ENCODE measurements at places on chromosomes 6 and 20.

DNA sequence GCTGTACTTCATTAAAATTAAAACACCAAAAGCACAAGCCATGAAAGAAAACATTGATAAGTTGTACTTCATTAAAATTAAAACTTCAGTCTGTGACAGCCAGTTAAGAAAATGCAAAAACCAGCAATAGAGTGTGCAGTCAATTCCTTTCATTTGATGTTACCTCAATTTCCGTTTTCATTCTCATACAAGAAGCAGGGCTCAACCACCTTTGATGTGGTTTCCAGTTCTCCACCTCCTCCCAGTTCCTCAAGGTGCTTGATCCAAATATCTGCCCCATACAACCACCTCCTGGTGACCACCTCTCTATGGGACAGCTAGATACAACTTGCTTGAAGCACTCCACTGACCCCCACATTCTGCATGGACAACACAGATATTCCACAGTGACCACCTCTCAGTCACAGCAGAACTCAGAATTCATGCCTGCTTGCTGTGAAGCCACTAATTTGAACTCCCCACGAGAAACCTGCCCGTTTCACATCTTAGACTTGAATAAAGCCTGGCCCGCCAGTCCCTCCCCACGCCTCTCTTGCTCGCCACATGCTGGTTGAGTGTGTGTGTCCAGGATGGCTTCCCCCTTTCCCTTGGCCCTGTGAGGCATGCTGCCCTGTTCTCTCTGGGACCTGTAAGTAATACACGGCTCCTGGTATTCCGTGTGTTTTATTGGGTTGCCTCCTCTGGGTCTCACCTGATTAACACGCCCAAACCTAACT lies 66.1 kb downstream of the FAM50B start:
- no peak for DNase-seq

DNA sequence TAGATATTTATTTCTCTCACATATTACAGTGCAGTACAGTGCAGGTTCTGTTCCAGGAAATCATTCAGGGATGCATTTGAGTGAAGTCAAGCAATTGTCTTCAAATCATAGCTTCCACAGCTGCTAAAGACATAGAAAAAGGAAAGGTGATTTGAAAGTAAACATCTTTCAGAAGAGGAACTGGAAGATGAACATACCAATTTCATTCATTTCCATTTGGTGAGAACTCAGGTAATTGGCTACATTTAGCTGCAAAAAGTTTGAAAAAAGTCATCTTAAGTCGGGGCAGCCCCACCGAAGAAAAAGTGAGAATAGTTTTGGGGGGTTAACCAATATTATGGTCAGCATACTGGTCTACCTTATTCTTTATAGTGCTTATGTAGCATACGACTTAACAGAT lies 61.4 kb upstream of the IL20RA start:
- DNase-seq: no peak

- no peak for DNase-seq
These were observed 102.1 kb downstream of the CEBPB start for GRCh38 chr20:50292591-50293283.

DNA sequence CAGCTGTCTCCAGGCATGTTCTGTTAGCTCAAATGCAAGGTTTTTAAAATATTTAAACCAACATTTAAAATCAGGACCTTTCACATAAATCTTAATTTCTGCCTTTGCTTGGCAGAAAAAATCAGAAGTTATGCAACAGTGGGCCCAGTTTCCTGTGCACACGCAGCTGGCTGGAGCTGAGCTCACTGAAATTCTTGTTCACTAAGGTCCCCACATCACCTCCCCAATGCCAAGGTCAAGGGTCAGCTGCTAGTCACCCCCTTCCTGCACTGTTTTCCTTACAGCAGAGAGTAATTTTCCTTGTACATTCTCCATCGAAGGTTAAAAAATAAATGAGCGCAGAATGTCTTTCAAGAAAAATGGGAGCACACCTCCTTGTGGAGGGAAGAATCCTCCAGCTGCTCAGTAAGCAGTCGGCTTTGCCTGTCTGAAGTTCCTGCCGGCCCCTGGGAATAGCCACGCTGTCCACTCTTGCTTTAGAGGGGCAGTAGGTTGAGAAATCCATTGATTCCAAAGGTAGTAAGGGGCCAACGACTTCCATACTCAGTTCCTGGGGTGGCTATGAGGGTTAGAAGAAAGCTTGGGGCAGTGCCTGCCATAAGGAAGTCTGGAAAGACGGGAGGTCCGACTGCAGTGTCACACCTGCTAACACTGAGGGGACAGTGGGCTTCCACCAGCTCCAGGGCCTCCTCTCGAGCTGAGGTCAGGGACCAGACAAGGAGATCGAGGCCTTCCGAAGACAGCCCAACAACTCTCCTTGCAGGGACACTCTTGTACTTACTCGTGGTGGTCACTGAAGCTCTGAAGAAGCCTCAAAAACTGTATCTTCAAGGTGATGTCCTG lies 56.8 kb downstream of the MYH7B start:
- DNase-seq: no peak

DNA sequence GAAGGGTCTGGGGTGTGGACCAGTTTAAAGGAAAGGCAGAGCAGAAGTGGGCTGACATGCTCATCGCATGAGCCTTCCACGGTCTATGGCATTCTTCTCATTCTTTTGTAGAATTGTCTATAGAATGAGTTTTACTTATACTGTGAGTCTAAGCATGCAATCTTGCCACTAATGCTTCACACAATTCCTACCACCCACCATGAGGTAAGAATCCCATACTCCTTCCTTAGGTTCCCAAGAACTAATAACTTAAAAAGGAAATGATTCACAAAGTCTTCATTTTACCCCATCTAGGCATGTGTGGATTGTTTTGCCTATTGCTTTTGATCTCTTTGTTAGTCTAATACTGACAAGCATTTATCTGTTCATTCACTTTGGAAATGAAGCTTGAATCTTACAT lies 195.2 kb downstream of the LY86 start:
- DNase-seq: no peak

GRCh38 chr6:20700375-20700774 lies 166.1 kb downstream of the CDKAL1 start:
- DNase-seq: no peak

- no peak for DNase-seq
These were observed 46.5 kb downstream of the KCNQ2 start for GRCh38 chr20:63425846-63426485.

GRCh38 chr6:31815025-31815838 lies at the start of the genes HSPA1A and HSPA1L:
TSS of gene HSPA1A (plus strand) at chr6:31815543. CDS start at chr6:31815757, 214 bp downstream.
TSS of gene HSPA1L (minus strand) at chr6:31815283. CDS start at chr6:31811972, 3,311 bp downstream.
- DNase-seq: peak; percentile 78

DNA sequence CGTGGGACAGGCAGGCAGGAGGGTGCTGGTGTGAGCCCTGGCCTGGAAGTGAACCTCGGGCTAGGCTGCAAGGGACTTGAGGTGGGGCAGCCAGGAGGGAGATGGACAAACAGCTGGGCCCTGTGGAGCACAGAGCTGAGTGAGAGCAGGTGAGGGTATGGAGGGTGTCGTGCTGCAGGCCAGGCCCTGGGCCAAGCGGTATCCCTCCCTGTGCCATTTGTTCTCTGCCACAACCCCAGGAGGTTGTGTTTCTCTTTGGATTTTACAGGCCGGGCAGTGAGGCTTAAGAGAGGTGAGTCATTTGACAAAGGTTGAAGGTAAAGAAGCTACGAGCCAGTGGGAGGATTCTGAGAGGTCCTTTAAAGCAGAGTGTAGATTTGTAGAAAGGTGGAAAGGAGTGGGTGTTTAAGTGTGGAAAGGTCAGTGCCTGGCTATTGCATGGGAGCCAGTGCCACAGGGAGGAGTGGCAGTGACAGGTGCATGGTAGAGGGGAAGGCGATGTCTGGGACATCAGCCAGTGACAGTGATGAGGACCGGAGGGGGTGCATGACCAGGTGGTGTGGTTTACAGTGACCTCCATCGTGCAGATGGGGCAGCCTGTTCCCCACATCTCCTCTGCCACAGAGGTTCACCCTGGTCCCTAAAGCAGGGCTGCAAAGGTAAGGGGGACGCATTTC lies 39.8 kb downstream of the GMPR start:
- DNase-seq: no peak

GRCh38 chr20:22582964-22583772 lies 1.2 kb downstream of the FOXA2 start:
- no peak for DNase-seq

GRCh38 chr20:8389381-8390036 lies 257.4 kb downstream of the PLCB1 start:
- DNase-seq: no peak

GRCh38 chr20:56579301-56579710 lies 46.3 kb downstream of the FAM209B start:
- no peak for DNase-seq

DNA sequence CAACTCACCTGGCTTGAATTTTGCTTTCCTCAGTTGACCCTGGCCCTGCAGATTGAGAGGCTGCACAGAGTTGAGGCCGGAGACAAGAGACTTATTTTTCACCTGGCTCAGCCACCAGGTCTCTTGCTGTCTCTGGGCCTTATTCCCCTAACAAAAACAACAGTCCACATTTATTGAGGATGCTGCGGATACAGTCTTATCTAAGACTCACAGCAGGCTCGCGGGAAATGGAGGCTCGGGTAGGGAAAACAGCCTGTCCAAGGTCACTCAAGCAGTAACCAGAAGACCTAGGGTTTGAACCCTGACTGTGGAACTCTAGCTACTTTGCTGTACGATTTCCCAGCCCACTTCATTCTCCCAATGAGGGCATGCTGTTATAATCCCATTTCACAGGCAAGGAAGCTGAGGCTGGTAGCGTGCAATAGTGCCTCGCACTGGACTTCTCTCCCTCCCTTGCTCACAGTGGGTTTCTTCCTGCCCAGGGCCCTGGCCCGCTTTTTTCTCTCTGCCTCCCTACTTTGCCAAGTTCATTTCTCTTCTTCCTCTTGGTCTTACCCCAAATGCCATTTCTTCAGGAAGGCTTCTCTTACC lies 57.7 kb downstream of the RBM38 start:
- DNase-seq: no peak

DNA sequence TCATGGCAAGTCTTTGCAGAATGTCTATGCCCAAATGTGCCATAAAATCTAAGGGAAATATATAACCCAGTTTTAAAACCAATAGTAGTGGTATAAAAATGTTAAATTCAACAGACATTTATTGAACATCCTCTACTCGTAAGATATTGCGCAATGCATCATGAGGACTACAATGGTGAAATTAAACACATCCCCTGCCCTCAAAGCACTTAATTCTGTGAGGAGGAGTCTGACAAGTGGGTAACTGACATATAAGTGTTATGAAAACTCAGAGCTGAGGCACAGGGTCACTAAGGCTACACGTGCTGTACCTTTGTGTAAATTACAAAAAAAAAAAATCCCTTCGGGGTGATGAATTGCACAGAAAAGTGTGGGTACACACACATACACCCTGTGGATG lies 6.2 kb downstream of the PKHD1 start:
- no peak for DNase-seq

DNA sequence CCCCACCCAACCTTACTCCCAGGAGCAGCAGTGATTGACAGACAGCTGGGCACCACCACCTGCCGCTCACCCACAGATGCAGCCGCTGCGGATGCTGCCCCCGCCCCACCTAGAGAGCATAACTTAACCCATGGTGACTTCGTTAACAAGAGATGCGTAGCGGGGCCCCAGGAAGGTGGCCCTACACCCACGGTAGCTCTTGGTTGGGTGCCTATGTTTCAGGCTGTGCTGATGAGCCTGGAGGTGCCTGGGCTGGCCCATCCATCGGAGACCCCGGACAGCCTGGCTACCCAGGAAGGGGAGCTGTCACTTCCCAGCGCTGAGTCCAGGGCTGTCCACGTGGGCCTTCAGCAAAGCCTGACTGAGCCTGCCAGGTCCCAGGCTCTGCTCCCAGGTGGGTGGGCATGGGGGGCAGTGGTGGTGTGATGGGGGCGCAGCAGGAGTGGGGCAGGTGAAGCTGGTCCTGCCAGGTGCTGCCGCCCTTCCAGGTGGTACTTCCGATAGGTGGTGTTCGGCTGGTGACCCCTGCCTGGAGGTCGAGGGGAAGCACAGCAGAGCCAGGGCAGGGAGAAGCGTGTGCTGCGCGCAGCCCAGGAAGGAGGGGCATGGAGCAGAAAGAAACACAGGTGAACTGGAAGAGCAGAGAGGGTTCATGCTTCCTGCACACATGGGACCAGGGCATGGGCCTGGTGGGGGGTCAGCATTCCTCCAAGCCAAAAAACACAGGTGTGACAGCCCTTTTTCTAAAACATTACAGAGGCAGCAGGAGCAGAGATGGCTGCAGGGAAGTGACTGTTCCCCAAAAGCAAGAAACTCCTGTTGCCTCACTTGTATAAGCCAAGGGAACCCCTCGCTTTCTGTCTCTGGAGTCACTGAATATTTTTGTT lies 56.9 kb downstream of the SYNJ2 start:
- no peak for DNase-seq

DNA sequence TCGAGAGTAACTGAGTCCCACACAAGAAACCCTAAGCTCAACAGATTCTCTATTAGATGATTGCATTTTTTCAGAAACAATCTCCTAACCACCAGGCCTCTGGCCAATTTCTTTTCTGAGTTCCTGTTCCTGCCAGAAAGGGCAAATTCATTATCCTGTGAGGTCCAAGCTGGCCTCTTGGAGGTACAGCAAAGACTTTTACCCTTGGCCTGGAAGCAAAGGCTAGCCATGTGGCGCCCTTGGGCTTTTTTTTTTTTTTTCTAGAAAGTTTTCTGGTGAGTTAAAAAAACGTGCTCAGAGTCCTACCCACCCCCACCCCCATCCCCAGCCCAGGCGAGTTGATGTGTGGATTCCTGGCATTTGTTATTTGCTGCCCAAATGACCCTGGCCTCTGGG lies 59.0 kb upstream of the EEF1A1 start:
- DNase-seq: no peak

DNA sequence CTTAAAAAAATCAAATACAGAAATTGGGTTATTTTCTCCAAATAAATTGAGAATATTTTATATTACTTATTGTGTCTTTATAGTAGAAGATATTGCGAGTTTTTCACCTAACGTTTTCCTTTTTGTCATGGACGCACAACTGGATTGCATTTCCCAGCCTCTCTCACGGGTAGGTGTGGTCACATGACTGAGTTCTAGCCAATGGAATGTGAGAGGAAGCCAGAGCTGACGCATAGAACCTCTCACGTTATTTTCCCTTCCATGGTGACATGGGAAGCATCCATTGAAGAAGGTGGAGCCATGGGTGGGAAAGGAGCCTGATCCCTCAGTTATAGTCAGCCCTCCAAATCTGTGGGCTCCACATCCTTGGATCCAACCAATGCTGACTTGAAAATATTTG lies 155.9 kb upstream of the UST start:
- no peak for DNase-seq

DNA sequence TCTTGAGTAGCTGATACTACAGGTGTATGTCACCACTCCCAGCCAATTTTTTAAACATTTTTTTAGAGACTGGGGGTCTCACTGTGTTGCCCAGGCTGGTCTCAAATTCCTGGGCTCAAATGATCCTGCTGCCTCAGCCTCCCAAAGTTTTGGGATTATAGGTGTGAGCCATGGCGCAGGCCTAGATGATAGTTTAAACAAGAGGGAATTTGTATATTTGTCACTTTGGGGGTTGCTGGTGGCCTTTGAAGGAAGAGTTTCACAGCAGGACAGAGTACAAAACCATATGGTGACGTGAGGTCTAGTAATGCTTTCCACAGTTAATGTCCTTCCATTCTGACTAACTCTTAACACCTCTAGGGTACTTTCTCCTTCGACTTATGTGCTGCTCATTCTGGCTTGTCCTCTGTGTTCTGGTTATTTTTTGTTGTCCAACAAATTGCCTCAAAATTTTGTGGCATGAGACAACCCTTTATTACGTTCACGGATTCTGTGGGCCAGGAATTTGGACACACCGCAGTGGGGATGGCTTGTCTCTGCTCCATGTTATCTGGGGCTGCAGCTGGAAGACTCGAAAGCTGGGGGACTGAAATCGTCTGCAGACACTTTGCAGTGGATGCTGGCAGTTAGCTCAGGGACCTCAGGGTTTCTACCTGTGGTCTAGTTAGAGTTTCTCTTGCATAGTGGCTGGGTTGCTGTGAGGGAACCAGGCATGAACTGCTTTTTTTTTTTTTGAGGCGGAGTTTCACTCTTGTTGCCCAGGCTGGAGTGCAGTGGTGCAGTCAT lies 23.0 kb upstream of the IER3 start:
- DNase-seq: no peak

Data from NCI-H1436 treated with DMSO at 0.1 percent for 48 hours (cell line).